ENCODE measurements at places on chromosomes 1 and 21.

- no peak for DNase-seq
Observed at GRCh38 chr1:73662526-73662925, 535.5 kb downstream of the LRRIQ3 start.

- no peak for DNase-seq
Observed at GRCh38 chr1:47191940-47192457, 2.2 kb upstream of the PDZK1IP1 start.

GRCh38 chr1:242086706-242087105 lies 87.8 kb upstream of the MAP1LC3C start:
- no peak for DNase-seq

GRCh38 chr1:110412576-110412975 lies 5.1 kb upstream of the LAMTOR5 start:
- peak; percentile 83 for DNase-seq

- DNase-seq: no peak
Observed at GRCh38 chr1:200380589-200381021, 29.2 kb downstream of the ZNF281 start.

- DNase-seq: no peak
Observed at GRCh38 chr1:184532199-184532598, 145.4 kb downstream of the C1orf21 start.

DNA sequence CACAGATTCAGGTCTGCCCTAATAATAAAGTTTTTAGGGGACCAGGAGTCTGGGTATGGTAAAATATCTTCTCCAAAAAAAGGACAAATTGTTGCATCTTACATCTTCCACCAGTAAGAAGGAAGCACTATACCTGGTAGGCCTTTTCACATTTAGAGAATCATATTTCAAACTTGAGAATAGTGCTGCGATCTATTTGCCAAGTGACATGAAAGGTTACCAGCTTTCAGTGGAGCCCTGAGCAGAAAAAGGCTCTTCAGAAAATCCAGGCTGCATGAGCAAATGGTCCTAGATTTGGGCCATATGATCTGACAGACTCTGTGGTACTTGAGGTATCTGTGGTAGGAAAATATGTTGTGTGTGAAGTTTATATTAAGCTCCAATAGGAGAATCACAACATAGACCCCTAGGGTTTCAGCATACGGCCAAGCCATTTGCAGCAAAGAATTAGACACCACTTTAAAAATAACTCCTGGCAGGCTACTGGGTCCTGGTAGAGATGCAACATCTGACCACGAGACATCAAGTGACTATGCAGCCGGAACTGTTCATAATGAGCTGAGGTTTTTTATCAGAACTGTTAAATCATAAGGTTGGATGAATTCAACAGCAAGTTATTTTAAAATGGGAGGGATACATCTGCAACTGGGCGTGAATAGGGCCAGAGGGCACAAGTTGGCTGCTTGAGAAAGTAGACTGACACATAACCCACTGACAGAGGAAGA lies 38.6 kb upstream of the CCDC190 start:
- DNase-seq: no peak

DNA sequence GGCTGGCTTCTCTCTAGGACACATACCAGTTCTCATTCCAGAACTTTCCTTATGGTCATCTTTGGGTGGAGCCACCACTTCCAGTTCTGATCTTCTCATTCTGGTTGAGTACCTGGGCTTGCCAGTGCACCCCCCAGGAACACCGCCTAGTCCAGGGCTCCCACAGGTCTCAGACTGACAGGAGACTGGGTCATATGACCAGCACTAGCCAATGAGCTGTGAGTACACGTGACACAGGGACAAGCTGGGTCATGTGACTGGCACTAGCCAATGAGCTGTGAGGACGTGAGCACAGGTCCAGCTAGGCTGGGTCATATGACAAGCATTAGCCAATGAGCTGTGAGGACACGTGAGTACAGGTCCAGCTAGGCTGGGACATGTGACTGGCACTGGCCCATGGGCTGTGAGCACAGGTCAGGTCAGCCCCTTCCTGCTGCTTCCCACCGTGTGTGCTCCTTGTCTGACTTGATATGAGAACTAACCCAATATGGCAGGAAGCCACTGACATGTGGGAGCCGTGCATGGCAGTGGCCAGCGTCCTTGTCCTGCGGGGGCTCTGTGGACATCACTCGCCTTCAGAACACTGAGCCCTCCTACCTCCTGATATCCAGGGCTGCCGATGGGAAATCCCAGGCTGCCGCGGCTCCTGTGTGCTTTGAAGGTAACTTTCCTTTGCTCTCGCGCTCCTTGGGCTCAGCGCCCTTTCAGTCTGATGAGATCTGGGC lies 22.7 kb downstream of the KRTAP10-1 start:
- DNase-seq: no peak

DNA sequence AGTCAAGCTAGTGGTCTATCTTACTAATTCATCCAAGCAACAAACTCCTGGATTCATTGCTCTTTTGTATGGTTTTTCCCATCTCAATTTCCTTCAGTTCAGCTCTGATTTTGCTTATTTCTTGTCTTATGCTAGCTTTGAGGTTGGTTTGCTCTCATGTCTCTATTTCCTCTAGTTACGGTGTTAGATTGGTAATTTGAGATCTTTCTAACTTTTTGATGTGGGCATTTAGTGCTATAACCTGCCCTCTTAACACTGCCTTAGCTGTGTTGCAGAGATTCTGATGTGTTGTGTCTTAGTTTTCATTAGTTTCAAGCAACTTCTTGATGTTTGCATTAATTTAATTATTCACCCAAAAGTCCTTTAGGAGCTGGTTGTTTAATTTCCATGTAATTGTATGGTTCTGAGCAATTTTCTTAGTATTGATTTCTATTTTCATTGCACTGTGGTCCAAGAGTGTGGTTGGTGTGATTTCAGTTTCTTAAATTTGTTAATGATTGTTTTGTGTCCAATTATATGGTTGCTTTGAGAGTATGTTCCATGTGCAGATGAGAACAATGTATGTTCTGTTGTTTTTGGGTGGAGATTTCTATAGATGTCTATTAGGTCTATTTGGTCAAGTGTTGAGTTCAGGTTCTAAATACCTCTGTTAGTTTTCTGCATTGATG lies 154.6 kb downstream of the PLPPR5 start:
- no peak for DNase-seq

GRCh38 chr1:108071601-108072000 lies 106.6 kb upstream of the VAV3 start:
- DNase-seq: no peak

DNA sequence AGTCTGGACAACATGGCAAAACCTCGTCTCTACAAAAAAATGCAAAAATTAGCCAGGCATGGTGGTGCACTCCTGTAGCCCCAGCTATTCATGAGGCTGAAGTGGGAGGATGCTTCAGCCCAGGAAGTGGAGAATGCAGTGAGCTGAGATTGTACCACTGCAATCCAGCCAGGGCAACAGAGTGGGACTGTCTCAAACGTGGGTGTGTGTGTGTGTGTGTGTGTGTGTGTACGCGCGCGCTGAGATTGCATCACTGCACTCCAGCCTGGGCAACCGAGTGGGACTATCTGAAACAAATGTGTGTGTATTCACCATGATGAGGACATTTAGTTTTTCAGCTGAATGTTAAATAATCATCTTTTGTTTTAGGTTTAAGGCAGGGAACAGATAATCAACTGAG lies 21.1 kb downstream of the USP1 start:
- DNase-seq: no peak

GRCh38 chr1:63799307-63799706 lies 25.5 kb downstream of the ROR1 start:
- DNase-seq: no peak

DNA sequence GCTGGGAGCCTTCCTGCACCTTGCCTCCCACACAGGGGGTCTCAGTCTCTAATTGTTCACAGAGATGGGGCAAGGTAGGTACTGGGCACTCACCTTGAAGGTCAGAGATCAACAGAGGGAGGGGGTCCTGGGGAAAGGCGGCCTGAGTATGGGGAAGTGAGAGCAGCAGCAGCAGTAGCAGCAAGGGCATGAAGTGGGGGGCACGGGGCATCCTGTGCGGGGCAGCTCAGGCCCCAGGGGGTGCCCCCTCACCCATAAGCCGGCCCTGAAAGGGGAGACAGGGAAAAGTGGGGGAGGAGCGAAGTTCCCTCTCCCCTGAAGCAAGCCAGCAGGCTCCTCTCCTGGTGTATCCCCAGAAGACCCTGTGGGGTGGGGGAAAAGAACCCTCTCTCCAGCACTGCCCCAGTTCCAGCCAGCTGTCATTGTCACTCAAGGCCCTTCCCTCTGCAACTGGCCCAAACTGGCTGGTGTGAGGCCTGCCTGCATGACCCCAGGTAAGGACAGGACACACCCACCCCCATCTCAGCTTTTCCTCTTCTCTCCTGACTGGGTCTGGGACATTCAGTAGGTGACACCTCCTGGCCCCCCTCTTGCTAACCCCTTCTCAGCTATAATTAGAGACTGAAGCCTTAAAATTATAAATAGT lies 3.9 kb downstream of the SEMA6C start:
- DNase-seq: no peak

- no peak for DNase-seq
Observed at GRCh38 chr1:161949548-161949947, 74.1 kb downstream of the OLFML2B start.

GRCh38 chr21:46392921-46393320 lies 65.8 kb upstream of the DIP2A start:
- DNase-seq: no peak

DNA sequence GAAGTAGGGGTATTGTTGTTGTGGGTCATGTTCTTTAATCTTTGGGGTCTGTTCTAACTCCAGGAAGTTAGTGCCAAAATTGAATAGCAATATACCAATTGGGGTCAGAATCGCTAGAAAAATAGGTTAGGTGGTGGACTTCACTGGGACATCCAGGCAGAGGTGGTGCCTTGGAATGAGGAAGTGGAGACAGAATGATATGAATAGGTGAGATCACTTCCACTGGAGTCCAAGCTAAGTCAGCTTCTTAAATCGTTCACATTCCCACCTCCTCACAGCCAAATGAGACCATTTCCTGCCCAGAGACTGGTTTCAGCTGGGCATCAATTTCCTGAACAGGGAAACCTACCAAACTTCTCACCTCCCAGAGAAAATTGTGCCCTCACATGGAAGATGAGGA lies 137.8 kb upstream of the RAB4A start:
- DNase-seq: no peak

DNA sequence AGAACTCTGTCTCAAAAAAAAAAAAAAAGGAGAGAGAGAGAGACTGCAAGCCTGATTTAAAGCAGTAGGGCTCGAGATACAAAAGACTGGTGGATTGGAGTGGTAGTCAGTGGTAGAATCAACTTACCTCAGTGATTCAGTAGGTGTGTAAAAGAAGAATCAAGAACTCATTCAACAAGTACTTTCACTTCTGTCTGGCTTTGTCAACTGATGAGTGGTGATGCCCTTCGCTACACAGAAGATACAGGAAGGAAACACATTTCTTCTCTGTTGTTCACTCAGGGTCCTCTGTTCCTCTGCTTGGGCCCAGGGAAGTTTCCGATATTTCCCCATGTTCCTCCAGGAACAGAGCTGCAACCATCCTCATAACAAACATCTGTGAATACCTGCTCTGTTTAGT lies 68.6 kb upstream of the COG2 start:
- no peak for DNase-seq

- DNase-seq: no peak
Observed at GRCh38 chr1:201299968-201300367, 16.7 kb downstream of the PKP1 start.

- DNase-seq: no peak
Observed at GRCh38 chr1:245054507-245055270, 100.1 kb upstream of the KIF26B start.

- no peak for DNase-seq
Observed at GRCh38 chr1:9629445-9630201, 21.9 kb upstream of the PIK3CD start.

GRCh38 chr1:234684856-234685255 lies 74.9 kb upstream of the IRF2BP2 start:
- DNase-seq: no peak

- DNase-seq: no peak
Observed at GRCh38 chr1:107414550-107414949, 273.7 kb downstream of the NTNG1 start.

DNA sequence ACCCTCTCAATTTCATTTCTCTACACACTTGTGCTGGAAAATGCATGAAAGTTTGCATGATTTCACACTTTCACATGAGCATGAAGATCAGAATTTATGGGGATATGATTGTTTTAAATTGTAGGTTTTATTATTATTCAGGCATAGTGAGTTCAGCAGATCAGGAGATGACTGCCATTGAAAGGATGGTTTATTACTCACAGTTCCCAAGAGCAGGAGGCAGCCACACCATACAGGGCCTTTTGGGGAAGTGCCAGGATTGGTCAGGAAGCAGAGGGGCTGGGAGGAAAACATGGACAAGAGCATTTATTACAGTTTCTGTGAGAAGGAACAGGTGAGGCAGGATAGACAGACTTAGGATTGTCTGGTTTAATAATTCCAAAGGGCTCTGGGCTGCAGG lies 114.6 kb upstream of the KCNJ15 start:
- no peak for DNase-seq

DNA sequence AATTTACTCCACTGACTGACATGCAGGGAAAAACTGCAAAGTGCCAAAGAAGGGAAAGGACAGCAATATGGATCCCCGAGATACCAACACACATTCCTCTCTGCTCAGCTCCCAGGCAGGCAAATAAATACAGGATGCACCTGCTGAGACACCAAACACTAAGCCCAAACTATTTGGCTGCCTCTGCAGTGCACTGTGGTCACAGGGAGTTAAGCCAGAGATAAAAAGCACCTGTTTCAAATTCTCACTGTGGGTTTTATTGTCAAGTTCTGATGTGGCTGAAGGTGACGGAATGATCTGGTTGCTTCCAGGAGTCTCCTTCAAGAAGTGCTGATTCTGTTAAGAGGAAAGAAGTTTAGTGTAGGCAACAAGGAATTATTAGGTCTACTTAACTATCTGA lies 17.7 kb downstream of the TEX38 start:
- no peak for DNase-seq

GRCh38 chr21:37582590-37582989 lies 216.0 kb downstream of the DYRK1A start:
- peak; percentile 65 for DNase-seq

DNA sequence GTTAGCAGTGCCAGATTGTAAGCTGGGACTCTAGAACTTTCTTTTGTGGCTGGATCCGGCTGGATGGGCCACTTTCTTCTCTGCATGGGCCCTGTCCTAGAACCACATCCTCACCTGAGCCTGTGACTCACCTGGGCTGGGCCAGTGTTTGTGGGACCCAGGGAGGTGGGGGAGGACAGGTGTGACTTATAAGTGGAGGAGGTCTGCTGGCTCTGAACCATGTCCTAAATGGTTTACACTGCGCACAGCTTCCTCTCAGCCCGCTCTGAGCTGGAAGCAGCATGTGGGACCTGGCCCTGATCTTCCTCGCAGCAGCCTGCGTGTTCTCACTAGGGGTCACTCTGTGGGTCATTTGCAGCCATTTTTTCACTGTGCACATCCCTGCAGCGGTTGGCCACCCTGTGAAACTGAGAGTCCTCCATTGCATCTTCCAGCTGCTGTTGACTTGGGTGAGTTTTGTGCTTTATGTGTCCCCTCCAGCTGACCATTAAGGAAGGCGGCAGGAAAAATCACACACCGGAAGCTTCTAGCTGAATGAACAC lies at the start of gene AADACL3:
Gene AADACL3 (plus strand): TSS at position 215 of the 542 bp plus-strand sequence. CDS start 67 bp downstream, at position 282.
- peak; percentile 28 for DNase-seq
